ENCODE measurements at places on chromosomes 5 and 9. TPM values are rescaled to one million over a fixed set of nuclear protein-coding genes. Genes with fewer than 3 reads are reported as not detected.

- no peak for DNase-seq
Observed at GRCh38 chr9:78671785-78672184, 374.9 kb downstream of the PSAT1 start.

The KLHL3 gene
- 20.3 TPM for total RNA-seq

GRCh38 chr9:21414220-21414940 lies 5.5 kb downstream of the IFNA8 start:
- no peak for DNase-seq

DNA sequence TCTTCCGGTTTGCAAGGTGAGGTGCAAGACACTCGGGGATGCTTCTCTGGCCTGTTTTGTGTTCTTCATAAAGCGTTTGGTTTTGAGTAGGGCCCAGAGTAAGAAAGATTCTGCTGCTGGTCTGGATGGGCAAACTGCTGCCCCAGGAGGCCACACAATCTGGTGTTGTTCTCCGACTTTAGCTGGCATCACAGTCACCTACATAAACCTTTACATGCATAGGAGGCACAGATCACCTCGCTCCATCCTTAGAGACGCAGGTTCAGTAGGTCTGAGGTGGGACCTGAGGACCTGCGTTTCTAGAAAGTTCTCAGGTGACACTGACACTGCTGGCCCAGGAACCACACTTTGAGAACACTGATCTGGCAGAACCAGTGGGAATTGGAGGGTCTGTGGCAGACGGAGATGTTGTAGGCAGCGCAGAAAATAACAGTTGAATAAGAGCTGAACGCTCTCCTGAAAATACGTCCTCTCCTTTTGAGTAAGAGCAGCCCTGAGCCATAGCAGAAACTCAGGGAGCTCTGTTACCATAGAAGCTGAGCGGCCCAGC lies 3.9 kb upstream of the SLC6A3 start:
- DNase-seq = no peak

DNA sequence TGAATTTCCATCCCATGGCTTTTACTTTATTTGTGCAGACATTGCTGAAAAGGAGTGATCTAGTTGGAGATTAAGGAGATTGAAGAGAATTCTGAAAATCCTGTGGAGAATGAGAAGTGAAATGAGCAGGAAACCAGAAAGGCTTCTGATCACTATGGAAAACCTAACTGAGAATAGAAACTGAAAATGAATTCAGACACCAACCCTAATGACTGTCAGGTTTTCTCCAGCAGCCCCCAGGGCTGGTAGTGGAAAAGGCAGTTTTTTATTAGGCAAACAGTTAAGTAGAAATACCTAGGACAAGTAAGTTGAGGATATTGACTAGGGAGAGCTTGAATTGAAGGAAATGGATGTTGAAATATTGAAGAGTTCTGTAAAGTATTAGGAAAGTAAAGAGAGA lies 14.7 kb upstream of the ARRDC3 start:
- no peak for DNase-seq

GRCh38 chr5:163434401-163434866 lies 3.0 kb upstream of the CCNG1 start:
- no peak for DNase-seq

DNA sequence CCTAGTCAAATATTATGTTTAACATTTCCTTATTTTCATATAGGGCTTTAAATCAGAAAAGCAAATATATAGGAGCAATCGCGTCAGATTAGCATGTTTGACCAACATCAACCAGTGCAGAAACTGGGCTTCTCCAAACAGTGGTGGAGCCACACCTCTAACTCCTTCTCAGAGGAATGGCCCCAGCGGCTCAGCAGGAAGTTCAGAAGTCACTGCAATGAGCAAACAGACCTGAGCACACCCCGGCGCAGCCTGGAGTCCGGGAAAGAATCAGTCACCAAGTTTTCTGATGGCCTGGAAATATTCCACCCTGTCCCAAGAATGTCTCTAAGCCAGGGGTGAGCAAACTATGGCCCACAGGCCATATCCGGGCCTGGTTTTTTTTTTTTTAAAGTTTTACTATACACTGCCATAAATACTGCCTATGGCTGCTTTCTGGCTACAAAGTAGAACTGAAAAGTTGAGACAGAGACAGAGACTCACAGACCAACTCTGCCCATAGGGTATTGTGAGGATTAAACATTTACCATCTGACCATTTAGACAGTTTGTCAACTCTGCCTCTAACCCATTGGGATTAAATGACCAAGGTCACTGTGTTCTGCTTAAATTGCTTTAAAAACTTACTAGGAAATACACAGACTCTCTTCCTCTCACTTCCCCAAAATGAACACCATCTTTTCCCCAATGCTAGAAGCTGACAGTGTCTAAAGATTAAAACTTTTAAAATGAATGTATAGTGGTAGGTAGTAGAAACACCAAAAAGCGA lies 5.4 kb downstream of the GOLM1 start:
- DNase-seq = peak; percentile 83

The FAM78A gene
- 7.5 TPM for total RNA-seq

DNA sequence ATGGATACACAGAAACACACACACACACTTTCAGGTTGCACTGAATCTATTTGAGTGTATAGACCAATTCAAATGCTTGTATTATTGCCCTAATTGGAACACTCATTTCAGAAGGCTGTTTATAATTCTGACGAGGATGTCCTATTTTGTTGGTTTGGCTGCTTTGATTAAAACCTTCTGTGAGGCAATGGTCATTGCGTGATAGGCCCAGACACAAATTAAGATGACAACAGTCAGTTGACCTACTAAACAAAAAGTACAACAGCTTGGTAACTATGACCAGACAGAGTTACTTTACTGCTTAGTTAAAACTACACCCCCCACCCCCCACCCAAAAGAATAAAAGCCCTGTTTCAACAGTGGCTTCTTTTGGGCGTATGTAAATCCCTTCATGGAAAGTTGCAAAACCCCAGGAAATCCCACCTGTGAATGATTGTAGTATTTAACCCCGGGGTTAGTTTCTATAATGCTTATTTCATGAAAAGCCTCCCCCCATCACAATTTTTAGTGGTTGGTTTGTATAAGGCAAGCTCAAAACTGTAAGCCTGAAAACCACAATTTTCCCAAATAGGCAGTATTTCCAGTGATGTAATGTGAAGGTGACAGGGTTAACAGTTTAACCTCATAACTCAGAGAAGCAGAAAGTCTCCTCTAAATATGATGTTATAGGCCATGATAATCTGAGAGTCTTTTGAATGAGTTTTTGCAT lies 340.8 kb downstream of the FGF10 start:
- no peak for DNase-seq

The C9orf153 gene
- total RNA-seq = 0.23 TPM

DNA sequence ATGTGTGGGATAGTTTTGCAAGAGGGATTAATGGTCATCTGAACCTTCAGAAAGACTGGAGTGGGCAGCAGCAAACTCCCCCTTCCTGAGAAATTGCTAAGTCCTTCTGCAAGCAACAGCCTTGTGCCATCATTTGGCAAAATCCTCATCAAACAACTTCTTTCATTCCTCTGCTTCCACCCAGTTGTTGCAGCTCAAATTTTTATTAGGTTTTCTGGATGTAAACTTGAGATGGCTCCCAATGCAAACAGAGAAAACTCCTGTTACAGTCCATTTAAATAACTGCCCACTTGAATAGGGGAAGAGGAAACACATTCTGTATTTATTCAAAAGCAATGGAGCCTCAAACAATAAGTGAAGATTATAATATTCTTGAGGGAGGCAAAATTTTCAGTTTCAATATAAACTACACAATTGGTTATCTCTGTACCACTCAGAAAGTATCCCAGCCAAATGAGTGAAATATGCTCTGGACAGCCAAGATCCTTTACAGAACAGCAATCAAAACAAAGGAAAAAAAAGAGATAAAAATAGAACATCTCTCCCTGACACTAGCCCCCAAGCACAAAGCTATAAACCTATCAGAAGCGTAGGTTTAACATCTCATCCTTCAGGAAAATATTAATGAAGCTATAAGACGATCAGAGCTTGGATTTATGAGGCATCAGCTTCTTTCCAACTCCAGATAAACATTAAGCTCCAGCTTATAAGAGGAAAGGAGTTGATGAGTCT lies 17.3 kb upstream of the DAP start:
- DNase-seq = no peak

DNA sequence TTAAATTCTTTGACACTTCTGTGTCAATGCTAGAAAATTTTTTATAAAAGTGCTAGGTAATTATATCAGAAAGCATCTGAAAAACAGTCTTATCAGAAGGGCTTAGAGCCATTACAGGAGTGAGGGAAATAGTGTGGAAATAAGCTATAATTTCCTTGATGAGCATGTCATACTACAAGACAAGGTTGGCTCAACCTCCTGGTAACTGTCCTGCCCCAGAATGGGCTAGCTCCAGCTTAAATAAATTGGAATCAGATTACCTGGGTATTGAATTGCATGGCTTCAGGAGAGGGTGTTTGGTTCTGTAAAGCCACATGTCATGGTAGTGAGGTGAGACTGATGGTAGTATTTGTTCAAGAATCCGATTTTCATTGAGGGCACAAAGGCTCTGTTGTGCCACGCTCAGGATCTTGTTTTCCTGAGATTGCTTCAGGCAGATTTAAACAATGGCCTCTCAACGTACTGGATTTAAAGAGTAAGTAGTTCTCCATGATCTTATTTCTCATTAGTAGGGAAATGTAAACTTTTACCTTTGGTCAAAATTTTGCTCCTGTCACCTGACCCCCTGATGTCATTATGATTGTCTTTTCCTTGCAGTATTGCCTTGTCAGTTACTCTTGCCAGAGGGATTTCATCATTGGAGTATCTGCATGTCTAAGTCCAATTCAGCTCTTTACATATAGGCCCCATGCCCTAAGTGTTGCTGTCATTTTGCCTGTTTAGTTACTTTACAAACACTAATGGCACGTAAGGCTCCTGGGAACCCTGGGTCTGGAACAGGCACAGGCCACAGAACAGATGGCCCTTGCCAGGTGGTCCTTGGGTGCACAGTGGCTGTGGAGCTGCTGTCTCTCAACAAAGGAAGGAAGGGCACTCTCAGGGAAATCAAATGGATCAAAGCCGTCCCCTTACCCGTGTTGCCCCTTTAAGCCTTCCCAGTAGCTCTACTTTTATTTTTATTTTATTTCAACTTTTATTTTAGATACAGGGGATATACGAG lies 21.3 kb downstream of the TRIO start:
- no peak for DNase-seq

DNA sequence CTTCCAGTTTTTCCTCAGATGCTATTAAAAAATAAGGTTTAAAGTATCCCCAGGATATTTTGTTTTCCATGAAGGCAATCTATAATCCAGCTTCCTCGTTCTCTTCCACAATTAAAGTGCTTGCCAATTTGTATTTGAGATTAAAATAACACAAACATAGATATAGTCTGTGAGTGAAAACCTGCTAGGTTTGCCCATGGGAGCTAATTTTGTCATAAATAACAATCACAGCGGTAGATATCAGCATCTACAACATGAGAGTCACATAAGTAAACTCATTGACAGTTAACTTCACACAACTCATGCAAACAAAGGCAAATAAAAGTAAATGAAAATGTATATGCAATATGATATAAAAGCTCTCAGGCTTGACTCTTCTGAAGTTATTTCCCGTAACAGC lies 29.2 kb upstream of the RASGRF2 start:
- DNase-seq = no peak

DNA sequence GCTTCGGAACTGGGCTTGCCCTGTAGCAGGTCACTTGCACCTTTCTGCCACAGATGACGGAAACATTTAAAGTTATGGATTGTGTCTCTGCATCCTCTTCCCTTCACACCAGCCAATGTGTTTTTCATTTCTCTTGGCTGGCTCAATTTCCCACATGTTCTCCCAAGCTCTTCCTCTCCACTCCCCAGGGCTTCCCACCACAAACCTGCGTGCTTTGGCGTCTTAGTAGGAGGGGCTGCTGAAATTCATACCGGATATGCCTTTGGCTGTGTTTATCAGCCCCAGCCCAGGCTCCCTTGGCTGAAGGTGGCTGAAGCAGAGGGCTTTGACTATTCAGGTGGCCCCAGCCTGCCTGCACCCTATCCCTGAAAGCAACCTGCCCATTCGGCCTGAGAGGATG lies 32.1 kb downstream of the ADRB2 start:
- DNase-seq = no peak

- no peak for DNase-seq
Observed at GRCh38 chr5:589173-589572, 23.0 kb upstream of the CEP72 start.

DNA sequence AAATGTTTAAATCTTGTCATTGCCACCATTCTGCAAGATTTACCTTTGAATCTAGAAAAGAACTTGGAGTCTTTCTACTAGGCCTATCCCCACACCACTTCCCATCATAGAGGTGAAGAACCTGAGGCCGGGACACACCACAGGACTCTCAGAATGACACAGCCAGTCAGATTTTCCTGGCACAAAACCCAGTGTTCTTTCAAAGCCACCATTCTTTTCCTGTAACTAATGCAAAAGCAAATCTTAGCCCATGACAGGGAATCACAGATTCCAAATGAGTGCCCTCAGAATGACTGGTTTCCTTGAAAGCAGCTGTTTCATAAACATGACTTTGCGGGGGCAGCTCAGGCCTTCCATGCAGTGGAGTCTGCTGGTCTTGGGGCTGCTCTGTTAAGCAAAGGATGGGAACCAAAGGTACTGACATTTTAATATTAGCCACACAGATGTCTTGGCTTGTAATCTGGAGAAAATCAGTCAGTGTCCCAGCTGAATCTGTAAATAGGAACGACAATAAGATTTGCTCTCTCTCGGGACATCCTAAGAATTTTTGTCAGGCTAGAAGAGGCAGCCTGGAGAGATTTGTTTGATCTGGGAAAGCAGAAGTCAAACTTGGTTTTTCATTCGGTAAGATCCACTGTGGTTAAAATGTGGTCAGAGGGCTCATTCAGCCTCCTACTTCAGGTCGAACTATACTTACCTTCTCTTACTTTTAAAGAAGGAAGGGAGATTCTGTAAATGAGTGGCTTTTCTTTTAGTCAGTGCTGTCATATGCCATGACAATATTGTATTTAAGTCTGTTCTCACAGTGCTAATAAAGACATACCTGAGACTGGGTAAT lies 115.1 kb downstream of the PALM2AKAP2 start:
- DNase-seq = no peak

All from mucosa of gallbladder (tissue), 1 donor.